Activated naive CD4-positive, alpha-beta T cell treated with Interleukin-2 at 50 U/mL for 16 hours (primary cell): ENCODE measurements at places on chromosomes 5 and 9.

DNA sequence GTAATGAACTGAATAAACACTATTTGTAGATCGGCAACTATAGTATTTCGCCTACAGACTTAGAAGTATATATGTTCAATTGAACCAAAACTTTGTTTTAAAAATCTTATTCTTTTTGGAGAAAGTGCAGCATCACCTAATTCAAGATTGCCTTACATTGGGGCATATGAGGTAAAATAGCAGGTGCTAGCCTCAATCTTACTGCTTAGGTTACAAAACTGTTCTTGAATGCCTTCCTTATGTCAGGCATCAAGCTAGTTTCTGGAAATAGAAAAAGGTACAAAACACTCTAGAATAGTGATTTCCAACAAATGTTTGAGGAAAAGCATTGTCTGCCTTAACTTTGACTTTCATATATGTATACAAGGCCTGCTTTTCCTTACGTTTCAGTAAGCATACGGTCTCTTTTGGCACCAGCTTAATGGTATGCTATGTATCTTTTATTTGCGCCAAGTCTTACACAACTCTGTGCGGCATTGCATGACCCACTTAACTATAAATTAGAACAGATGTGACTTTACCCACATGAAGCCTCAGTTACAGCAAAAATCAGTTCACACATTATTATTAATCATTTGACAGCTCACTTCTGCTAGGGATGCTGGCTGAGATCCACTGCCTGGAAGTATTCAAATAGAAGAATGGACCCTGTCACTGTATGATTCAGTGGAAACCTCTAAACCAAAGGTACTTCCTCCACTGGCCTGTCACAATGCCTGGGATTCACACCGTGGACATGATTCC, 174.1 kb downstream of the PRELID2 start:
- DNase-seq, result no peak

DNA sequence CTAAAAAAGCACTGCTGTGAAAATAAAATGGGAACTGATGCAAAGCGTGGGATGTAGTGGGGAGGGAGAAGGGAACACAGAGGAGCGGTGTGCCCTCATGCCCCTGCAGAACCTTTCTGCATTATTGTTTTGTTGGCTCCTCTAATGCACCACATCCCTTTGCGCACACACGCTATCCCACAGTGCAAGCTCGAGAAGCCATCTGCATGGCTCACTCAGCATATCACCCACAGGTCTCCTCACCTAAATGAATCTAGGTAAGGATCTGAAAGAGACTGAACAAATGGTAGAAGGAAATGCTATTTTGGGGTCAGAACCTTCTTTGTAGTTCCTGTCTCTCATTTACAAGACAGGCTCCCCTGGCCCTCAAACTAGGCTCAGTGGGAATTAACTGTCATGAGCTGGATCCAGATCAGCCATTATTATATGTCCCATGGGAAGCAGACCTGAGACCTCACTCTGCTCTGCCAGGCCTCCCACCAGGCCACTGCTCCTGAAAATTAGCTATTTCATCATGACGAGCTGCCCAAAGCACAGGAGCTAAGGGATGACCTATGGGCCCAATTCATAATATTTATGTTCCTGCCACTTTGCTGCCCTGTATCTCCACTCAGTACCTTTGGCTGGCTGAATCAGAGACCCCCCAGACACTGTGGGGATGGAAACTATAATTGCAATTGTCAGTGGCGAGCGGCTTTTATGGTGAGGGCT, 169.4 kb downstream of the SPOCK1 start:
- DNase-seq, result no peak

GRCh38 chr9:121613009-121613752, 38.3 kb upstream of the DAB2IP start:
- DNase-seq, result no peak

GRCh38 chr9:119968836-119969707, 599.8 kb upstream of the BRINP1 start:
- peak; percentile 41 for DNase-seq

- DNase-seq, result no peak
Measured at GRCh38 chr9:83523684-83524083, 14.5 kb downstream of the FRMD3 start.

DNA sequence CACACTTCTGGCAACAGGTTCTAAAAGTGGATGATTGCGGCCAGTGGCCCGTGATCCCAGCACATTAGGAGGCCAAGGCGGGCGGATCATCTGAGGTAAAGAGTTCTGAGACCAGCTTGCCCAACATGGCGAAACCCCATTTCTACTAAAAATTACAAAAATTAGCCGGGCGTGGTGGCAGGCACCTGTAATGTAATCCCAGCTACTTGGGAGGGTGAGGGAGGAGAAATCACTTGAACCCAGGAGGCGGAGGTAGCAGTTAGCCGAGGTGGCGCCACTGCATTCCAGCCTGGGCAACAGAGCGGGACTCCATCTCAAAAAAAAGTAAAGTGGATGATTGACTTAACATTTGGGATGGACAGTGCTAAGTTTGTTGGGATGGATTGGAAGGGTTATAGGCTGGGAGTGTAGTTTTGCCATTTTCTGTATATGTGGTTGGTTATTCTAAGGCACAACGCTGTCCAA, 3.4 kb downstream of the MATR3 start:
- DNase-seq, result no peak

GRCh38 chr9:76617497-76618175, 146.6 kb upstream of the PCA3 start:
- DNase-seq, result no peak
